ENCODE measurements at places on chromosomes 12 and 14.

DNA sequence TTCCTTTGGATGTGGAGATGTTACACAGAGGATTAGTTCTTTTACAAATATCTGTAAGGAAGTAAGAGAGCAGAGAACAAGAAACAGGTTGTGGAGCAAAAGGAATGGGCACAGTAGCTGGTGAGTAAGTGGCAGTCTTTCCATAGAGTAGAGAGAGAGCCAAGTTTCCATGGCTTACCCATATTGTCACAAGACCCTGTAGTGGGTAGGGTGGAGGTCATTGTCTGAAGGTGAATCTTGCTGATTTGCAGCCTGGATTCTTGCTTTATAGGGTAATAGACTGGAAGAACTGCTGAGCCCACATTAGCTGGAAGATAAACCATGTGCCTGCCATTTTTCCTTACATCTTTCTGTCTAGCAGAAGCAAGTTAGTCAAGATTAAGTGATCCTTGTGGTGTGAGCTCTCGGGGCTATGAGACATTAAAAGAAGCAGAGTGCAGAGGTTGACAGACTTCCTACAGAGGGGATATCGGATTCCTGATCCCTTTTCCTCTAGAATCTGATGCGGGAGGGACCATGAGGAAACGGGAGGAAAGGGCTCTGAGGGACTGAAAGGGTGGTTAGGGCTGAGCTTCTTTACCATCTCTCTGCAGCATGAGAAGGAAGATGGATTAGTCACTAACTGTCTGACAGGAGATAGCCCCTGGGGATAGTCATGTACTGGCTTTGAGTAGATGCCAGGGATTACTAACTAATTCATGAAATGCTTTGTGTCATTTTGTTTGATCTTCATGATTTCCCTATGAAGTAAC lies 44.0 kb upstream of the LRTM2 start:
- no peak for DNase-seq

DNA sequence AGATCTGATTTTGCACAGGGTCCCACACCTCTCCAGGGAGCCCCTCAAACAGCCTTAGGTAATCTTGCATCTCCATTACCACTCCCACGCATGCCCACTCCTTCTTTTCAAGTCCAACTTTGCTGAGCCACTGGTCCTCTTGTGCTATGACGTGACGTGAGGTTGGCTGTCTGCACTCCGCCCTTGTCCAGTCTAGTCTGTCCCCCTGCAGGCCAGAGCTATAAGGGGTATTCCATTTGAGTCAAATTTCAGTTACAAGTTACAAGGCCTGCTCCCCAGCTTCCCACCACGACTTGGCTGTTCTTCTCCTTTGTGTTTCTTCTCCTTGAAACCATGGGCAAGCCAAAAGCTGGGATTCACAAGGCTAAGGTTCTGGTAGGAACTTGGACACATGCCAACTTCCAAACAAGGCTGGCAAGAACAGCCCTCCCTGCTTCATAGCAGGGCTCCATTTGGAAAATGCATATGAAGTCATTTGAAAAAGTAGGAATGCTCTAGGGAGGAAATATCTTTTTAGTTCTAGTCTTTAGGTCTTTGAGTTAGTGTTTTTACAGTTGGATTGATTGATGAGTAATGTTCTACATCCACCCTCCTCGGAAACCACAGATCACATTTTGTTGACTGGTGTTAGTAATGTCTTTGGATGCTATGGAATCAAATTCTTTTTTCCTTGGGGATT lies 49.1 kb downstream of the KCNA1 start:
- no peak for DNase-seq

- no peak for DNase-seq
Observed at GRCh38 chr14:85239791-85240190, 290.2 kb upstream of the FLRT2 start.

- no peak for DNase-seq
Observed at GRCh38 chr12:77214136-77214535, 148.8 kb upstream of the E2F7 start.

- DNase-seq: no peak
Observed at GRCh38 chr12:47234576-47235141, 154.9 kb upstream of the AMIGO2 start.

GRCh38 chr12:126087692-126088091 lies 1022.5 kb downstream of the AACS start:
- DNase-seq: no peak

DNA sequence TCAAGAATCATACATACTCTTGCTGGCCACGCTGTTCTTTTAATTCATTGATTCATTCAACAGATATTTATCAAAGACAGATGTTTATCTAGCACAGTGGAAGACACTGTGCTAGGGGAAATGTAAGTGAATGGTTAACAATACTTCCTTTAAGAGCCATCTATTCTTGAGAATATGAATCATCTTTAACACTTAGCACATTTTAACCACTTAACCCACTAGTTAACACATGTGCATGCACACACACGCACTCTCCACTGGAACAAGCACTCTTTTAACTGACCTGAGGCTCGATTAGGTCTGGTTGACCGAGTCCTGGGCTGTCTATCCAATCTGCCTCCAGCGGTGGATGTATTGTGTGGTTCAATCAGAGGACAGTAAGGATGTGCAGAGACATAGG lies 34.6 kb downstream of the LMNTD1 start:
- DNase-seq: no peak

DNA sequence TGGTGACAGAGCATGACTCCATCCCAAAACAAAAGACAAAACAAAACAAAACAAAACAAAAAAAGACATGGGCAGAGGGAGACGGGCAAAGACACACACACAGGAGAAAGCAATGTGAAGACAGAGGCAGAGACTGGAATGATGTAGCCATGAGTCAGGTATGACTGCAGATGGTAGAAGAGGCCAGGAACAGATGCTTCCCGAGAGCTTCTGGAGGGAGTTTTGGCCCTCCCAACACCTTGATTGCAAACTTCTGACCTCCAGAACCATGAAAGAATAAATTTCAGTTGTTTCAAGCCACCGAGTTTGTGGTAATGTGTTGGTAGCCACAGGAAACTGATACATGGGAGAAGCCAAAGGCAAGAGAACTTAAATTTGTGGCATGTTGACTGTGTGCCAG lies 27.1 kb downstream of the VWF start:
- DNase-seq: no peak

DNA sequence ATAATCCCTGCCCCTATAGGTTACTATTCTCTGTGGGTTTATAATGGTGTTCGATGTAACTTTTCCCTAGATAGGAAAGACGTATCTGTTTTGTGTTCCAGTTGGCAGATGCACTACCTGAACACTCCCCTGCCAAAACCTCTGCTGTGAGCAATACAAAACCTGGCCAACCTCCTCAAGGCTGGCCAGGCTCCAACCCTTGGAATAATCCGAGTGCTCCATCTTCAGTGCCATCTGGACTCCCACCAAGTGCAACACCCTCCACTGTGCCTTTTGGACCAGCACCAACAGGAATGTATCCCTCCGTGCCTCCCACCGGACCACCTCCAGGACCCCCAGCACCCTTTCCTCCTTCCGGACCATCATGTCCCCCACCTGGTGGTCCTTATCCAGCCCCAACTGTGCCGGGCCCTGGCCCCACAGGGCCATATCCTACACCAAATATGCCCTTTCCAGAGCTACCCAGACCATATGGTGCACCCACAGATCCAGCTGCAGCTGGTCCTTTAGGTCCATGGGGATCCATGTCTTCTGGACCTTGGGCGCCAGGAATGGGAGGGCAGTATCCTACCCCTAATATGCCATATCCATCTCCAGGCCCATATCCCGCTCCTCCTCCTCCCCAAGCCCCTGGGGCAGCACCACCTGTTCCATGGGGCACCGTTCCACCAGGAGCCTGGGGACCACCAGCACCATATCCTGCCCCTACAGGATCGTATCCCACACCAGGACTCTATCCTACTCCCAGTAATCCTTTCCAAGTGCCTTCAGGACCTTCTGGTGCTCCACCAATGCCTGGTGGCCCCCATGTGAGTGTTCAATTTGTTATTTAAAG lies 11.3 kb downstream of the MAPK1IP1L start:
- no peak for DNase-seq

- no peak for DNase-seq
Observed at GRCh38 chr12:74985293-74985985, 224.2 kb downstream of the KCNC2 start.

DNA sequence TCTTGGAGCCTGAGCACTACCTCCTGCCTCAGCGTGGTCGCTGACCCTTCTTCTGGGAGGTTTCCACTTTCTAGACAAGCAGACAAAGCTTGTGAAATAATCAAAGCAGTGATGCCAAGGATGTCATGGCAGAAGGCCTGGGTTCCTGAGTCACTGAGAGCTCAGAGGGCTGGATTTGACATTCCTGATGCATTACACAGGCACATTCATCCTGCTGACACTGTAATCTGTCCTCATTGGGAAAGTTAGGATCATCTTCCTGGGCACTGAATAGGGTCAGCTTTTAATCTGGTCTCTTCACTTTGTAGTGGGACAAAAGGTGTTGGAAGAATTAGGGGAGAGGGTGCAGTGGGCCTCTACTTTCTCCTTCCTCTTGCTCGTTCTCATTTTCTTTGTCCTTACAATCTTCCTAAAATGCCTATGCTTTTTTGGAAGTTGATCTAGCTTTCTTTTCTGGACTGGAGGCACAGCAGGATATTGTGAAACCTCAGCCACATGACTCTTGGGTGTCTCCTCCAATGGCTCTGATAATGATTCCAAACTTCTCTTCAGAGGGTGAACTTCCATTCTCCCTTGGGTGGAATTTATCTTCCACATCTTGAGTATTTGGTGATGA lies 29.6 kb downstream of the EEA1 start:
- DNase-seq: no peak

DNA sequence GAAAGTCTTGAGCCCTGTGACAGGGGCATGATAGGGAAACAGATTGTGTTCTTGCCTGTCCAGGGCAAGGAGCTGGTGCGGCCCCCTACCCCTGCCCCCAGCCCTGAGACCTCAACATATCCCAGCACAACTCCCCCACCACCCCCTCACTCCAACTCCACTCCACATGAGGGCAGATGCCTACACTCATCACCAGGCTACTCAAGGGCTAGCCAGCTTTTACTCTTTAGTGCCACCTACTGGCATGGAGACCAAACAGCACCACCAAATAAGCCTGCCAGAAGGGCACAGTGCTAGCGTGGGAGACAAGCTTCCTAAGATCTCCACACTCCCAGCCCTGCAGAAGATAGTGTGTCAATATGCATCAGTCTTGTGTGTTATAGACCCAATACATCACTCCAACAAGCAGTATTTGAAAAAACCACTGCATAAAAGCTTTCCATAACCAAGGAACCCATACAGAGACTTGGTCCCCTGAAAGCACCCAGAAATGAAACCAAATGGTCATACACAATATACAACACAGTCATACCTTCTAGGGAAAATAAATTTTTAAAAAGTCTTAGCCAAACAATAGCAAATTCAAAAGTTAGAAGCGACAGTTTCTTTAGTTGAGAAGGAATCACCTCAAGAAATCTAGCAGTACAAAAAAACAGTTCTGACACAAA lies 154.4 kb downstream of the KCNK10 start:
- peak; percentile 38 for DNase-seq

GRCh38 chr14:49545071-49545470 lies 41.1 kb downstream of the RPS29 start:
- DNase-seq: no peak

GRCh38 chr12:48119834-48120195 lies 651 bp downstream of the PFKM start:
- no peak for DNase-seq

GRCh38 chr12:21615431-21615830 lies 10.8 kb upstream of the GYS2 start:
- DNase-seq: no peak

- no peak for DNase-seq
Observed at GRCh38 chr12:54262403-54262925, 17.5 kb downstream of the CBX5 start.

DNA sequence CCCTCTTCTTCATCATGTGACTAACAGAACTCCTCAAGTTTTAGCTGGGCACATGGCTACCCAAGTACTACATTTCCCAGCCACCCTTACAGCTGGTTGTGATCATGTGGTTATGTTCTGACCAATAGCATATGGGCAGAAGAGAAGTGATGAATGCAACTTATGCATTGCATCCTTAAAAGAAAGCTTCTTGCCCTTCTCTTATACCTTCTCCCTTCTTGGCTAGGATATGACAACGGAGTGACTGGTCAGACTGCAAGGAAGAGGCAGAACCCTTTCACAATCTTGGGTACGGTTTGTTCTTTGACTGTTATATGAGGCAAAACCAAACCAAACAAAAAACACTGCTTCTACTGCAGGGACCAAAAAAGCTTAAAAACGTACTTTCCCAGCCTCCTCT lies 66.5 kb upstream of the MAX start:
- no peak for DNase-seq

DNA sequence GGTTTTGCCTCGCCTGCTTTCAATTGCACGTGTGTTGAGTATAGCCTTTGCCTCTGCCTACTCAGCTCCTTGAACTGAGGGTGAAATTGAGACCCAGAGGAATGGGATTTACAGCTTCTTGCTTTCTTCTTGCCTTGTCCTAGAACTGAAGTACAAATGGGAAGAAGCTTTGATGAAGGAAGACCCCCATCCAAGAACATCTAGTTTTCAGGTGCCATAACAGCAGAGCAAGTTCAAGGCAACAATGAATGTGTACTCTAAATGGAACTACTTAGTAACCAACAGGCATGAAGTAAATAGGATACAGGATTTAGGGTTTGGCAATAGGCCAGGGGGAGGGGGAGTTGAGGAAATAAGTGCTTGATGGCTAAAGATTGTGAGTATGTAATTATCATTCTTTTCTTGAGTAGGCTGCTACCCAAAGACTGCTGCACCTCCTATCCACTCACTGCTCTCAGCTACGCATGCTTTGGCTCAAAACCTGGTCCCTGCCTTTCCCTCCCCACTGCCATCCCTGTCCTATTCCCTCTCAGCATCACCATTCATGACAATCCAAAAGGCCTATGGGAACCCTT lies 2.1 kb downstream of the GPX2 start:
- no peak for DNase-seq

- no peak for DNase-seq
Observed at GRCh38 chr14:77714926-77715325, 7.0 kb downstream of the SLIRP start.

DNA sequence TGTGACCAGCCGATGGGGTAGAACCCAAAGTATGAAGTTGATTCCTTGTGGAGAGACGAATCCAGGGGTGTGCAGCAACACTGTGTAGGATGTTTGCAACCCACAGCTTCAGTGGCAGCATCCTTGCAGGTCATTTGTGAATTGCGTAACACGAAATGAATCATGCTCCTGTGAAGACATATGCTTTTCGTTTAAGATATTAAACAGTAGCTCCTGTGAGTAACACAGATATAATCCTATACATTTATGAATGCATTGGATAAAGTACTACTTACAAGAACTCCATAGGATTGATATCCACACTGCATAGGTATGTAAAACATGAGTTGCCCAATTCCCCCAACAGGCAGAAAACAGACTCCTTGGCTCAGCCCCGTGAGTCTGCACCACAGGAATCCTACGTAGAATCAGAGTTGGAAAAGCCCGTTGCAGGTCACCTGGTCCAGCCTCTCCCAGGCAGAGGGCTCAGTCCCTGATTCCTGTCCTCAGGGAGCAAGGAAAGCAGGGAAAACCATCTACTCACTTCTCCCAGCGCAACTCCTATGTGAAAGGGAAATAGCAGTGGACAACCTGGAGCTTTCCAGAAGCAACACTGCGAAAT lies 75.8 kb downstream of the GPATCH2L start:
- no peak for DNase-seq
